Foreskin fibroblast (primary cell): ENCODE measurements at places on chromosomes 5 and 9.

DNA sequence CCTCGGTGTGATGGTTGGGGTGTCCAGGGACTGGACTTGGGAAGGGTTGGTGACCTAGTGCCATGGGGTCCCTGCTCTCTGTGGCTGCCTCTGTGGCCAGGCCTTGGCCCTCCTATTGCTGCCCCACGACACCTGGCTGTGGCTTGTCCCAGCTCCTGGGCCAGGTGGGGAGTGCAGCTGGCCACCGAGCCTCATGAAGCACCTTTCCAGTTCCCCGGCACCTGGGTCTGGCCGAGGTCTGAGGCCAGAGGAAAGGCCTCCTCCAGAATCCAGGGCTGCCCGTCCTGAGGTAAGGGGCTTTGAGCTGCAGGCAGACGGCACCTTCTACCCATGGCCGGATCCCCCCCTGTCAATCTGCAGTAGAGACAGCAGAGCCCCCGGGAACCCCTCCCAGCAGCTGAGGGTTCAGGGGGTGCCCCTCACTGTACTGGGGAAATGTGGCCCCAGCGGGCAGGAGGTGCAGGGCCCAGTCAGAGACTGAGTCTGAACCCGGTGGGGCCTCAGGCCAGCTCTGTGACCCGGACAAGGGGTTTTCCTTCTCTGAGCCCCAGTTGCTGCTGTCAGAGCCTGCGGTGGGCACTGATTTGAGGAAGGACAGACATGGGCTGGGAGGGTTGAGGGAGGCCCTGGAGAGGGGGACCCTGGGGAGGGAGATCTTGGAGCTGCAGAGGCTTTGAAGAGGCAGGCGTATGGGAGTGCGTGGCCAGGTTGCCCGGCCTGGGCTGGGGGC is 54.5 kb downstream of the RXRA start:
- DNase-seq, result no peak

GRCh38 chr5:56735849-56736641 is 79.3 kb upstream of the MAP3K1 start:
- no peak for DNase-seq

- no peak for DNase-seq
Measured at GRCh38 chr5:109788596-109788995, 98.9 kb downstream of the MAN2A1 start.

GRCh38 chr5:110880413-110880812 is 141.6 kb downstream of the SLC25A46 start:
- DNase-seq, result peak; percentile 83

DNA sequence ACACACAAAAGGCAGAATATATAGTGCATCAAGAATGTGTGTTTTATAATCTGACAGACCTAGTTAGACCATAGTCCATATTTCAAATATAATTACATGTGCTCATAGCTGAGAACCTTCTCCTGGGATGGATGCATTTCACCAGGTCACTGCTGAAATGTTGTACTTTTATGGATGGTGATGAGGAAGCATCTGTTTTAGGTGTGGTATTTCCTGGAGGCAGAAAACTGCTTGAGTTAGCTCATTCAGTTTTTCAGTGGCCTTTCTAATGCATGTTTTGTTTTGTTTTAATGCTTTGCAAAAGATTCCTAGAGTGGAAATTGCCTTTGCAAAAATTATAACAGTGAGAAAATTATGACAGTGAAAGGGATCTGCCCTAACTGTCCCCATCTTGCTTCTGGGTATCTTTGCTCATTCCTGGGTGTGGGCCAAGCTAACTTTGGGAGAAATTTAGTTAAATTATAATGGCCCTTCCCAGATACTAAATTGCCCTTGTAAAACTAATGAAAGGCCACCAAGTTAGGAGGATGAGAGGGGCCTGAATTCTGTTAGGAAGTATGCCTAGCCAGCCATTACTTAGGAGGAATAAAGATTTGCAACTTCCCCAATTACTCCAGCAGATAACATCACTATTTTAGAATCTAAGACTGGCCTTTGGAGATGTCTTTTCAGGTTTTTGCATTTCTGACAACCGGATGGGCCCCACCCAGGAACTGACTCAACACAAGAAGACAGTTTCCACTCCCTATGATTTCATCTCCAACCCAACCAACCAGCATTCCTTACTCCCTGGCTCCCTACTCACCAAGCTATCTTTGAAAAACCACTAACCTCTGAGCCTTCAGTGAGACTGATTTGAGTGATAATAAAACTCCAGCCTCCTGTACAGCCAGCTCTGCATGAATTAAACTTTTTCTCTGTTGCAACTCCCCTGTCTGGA is 7.0 kb upstream of the IL12B start:
- peak; percentile 32 for DNase-seq

DNA sequence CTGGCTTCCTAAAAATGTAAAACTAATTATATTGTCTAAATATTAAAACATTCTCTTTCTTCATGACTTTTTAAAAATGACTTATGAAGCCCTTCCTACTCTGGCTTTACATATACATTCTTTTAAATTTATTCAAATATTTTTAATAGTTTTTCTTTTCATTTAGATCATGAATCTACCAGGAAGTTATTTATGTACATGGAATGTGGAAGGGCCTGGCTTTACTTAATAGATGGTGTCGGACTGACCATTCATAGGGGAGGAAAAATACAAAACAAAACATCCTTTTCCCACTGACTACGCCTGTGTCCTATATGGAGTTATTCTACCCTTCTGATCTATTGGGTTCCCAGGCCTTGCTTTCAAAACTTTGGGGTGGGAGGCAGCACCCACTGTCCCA is 129.8 kb downstream of the MACROH2A1 start:
- DNase-seq, result peak; percentile 59

GRCh38 chr5:83641946-83642345 is 78.7 kb downstream of the HAPLN1 start:
- DNase-seq, result no peak

DNA sequence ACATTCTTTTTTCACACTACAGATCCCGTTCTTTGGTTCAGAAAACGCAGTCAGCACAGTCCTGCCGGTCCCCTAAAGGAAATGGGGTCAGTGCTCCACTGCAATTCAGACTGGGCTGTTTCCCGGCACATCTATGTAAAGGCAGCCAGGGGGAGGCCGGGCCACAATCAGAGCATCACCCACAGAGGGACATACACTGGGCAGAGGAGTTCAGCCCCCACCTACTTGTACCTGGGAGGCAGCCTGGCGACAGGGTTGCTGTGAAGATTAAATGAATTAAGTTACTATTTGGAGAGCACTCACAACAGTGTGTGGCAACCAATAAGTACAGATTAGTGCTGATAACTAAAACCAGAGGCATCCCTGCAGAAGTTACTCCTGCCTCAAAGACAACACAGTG is 4.5 kb downstream of the PTPN3 start:
- no peak for DNase-seq

DNA sequence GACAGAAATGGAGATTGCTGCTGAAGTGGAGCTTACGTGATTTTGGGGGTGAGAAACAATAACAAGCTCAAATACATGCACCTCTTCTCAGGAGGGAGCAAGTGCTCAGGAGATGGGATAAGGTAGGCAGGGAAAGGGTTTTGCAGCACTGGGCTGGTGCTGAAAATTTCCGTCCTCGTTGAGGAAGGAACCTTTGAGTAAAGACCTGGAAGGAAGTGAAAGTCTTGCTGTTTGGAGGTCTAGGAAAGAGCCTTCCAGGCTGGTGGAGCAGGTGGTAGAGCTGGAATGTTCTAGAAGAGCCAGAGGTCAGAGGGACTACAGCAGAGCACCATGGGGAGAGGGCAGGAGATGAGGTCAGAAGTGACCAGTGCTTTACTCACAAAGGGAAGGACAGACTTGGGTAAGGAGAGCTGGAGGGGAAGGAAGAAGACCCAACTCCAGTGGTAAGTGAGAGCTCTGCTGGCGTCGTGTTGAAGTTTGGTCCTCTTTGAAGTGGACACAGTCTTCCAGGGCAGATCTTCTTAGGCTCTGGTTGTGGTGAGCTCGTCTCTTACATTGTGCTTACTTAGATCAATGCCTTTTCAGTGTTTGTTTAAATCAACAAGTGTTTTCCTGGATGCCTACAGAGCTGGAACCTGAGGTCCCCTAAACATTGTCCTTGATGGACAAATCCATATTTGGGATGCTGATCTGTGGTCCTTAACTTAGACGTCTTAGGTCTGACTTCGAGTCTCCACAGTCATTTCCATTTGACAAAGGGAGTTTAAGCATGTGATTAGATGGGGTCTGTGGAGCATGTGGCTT is 21.0 kb downstream of the ANKRD33B start:
- peak; percentile 19 for DNase-seq

- DNase-seq, result peak; percentile 17
Measured at GRCh38 chr5:32339198-32339597, 26.5 kb upstream of the MTMR12 start.

GRCh38 chr9:16031971-16032370 is 479.1 kb downstream of the CCDC171 start:
- DNase-seq, result no peak

GRCh38 chr9:71791875-71792274 is 23.6 kb upstream of the CEMIP2 start:
- no peak for DNase-seq

- no peak for DNase-seq
Measured at GRCh38 chr5:132050661-132051552, 9.5 kb upstream of the IL3 start.

- no peak for DNase-seq
Measured at GRCh38 chr9:110133059-110133458, 74.9 kb downstream of the C9orf152 start.

DNA sequence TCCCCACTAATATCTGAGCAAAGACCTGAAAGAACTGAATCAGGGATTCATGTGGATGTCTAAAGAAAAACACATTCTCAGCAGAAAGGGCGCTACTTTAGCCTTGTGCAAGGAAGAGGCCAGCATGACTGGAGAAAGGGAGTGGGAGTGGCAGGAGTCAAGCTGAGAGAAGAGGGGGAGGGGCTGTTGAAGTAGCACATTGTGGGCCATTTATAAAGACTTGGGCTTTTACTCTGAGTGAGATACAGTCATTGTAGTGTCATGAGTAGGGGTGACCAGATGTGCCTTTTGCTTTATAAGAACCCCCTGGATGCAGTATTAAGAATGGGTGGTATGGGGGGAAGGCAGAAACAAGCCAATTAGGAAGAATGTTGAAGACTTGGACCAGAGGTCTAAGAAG is 452.8 kb downstream of the ENC1 start:
- DNase-seq, result no peak

GRCh38 chr5:95114305-95114704 is 170.6 kb downstream of the MCTP1 start:
- no peak for DNase-seq

GRCh38 chr9:8895106-8895860 is 1095.7 kb upstream of the DMAC1 start:
- DNase-seq, result no peak
